ENCODE measurements at places on chromosomes 4 and X.

- no peaks in the 10 kb centered on the region for H3K27me3 ChIP-seq
- no peak for DNase-seq
- peaks cover 16% of the 10 kb centered on the region for H3K4me1 ChIP-seq
- no peak overlapping the region for H3K27ac ChIP-seq
- H3K4me3 ChIP-seq = no peak overlapping the region
These were observed 70.2 kb downstream of the RRAGB start for GRCh38 chrX:55787727-55788126.

- no peak for DNase-seq
- H3K36me3 ChIP-seq = peaks cover 2% of the 10 kb centered on the region
- H3K4me3 ChIP-seq = no peak overlapping the region
These were observed 352.1 kb upstream of the GATB start for GRCh38 chr4:152112887-152113286.

DNA sequence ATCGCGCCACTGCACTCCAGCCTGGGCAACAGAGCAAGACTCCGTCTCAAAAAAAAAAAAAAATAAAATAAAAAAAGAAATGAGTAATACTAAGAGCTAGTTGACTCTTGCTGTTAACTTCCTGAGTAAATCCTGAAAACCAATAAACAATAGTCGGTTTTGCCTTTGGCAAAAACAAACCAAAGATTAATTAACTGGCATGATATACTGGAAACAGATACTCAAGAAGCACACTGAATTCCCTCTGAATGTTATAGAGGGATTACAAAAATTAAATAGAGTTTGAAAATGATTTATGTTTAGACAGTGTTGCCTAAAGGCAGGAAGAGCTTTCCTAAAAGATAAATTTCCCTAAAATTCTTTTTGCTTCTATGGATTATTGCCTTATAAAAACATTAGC is 1702.3 kb downstream of the STIM2 start:
- H3K27ac ChIP-seq = no peak overlapping the region
- peaks cover 7% of the 10 kb centered on the region for H3K4me1 ChIP-seq
- H3K4me3 ChIP-seq = no peak overlapping the region
- H3K36me3 ChIP-seq = no peaks in the 10 kb centered on the region
- no peak for DNase-seq

GRCh38 chrX:9482408-9482807 is 17.6 kb downstream of the TBL1X start:
- no peak for DNase-seq
- no peak overlapping the region for H3K27ac ChIP-seq
- H3K27me3 ChIP-seq = no peaks in the 10 kb centered on the region
- no peak overlapping the region for H3K4me3 ChIP-seq

DNA sequence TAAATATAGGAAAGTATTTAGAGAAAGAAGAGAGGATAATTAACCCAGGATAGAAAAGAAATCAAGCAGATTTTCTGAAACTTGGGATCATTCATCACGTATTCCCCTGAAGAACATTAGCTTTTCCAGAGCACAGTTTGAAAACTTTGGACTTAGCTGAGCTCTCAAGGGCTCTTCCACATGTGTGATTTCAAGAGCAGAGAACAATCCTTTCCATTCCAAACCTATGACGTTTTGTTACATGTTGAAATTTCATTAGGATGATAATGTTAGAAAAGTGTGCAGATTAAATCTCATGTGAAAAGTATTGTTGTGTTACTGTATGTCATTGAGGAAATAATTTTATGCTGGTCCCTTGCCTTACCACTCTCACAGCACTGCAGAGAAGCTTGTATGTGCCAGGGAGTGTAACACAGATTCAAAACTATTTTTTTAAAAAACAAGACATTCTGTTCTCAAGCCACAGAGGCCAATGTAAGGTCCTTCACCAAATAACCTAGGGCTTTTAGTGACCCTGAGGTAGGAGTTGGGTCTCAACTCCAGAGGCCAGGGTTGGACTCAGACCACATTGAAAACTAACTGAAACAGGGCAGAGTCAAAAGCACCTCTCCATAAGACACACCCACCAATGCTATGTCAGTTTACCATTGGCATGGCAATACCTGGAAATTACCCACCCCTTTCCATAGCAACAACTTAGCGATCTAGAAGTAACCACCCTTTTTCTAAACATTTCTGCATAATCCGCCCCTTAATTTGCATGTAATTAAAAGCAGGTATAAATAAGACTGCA is 141.3 kb downstream of the ANXA5 start:
- H3K4me1 ChIP-seq = no peaks in the 10 kb centered on the region
- H3K4me3 ChIP-seq = no peak overlapping the region
- no peak for DNase-seq
- H3K27me3 ChIP-seq = peaks cover 3% of the 10 kb centered on the region
- no peak overlapping the region for H3K27ac ChIP-seq

GRCh38 chr4:41927796-41928499 is 7.3 kb upstream of the TMEM33 start:
- no peaks in the 10 kb centered on the region for H3K36me3 ChIP-seq
- H3K4me1 ChIP-seq = no peaks in the 10 kb centered on the region
- no peak overlapping the region for H3K4me3 ChIP-seq
- H3K27ac ChIP-seq = no peak overlapping the region
- no peak for DNase-seq

DNA sequence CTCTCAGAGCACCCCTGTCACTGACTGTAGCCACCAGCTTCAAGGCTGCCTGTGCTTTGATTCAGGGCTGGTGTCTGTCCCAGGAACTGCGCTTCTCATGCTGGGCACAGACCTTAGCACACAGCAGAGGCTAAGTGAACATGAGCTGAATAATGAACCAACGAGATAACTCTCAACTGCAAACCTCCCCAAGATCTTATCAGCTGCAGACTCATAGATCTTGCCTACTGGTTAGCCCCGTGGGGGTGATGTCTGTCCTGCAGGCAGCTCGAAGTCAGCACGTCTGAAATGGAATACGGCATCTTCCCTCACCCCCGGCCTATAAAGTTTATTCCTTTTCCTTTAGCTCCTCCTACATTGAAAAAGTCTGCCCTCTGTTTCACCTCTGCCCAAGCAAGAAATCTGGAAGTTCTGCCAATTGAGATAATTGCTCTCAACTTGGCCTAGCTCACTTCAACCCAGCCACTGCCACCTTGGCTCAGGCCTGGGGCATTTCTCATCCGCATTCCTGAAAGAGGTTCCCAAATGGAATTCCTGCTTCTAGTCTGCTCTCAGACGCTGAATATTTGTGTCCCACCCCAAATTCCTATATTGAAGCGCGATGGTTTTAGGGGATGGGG is 73.7 kb downstream of the GATB start:
- H3K4me3 ChIP-seq = no peak overlapping the region
- no peak for DNase-seq
- peaks cover 31% of the 10 kb centered on the region for H3K4me1 ChIP-seq
- H3K27ac ChIP-seq = no peak overlapping the region

- peaks cover 7% of the 10 kb centered on the region for H3K4me1 ChIP-seq
- no peaks in the 10 kb centered on the region for H3K36me3 ChIP-seq
- no peak for DNase-seq
- no peak overlapping the region for H3K27ac ChIP-seq
These were observed 186.0 kb downstream of the HHIP start for GRCh38 chr4:144831971-144832370.

DNA sequence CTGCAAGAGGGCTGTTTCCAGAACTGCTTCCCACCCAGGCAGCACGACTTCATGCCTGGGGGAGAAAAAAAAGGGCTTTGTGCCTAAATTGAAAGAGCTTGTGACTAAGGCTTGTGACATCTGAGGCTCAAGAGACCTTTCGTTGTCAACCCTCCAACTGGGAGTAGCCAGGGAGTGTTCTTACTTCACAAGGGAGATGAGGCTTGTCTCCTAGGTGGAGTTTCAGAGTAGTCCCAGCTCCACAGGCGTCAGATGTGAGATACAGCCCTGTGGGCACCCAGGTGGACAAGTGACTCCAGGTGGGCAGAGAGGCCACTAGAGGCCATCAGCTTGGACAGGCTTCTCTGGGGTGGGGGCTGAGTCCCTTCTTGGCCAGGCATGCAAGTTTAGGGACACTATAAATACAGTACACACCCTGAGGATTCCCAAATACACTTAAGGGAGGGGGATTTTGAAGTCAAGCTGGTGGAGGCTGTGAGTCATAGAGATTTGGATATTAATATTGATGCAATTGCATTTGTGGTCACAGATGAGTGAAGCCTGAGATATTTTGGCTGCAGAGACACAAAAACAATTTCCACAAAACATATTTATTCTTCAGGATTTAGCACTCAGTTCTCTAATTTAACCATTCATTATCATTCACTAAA is 40.1 kb upstream of the SETD7 start:
- H3K27ac ChIP-seq = no peak overlapping the region
- H3K27me3 ChIP-seq = peaks cover 3% of the 10 kb centered on the region
- H3K4me3 ChIP-seq = no peak overlapping the region
- H3K36me3 ChIP-seq = no peaks in the 10 kb centered on the region
- H3K4me1 ChIP-seq = peaks cover 14% of the 10 kb centered on the region
- DNase-seq = no peak

DNA sequence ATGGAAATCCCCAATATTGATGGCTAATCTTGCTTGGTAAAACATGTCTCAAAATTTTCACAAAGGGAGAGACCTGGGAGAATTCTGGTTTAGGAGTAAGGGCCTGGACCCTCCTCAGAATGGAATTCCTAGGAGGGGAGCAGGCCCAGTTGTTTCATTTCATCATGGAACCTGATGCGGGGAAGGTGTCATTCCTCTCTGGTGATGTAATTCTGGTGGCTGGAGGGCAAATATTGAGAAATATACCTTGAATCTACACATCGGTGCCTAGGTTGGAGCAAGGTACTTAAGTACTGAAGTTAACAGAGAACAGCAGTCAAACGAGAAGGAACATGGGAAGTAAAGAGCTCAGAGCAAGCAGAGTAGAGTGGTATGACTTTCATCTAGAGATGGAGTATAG is 23.2 kb upstream of the CCSER1 start:
- H3K27ac ChIP-seq = no peak overlapping the region
- DNase-seq = no peak
- H3K4me3 ChIP-seq = no peak overlapping the region

- no peak for DNase-seq
- H3K4me1 ChIP-seq = peaks cover 16% of the 10 kb centered on the region
- H3K36me3 ChIP-seq = peaks cover 4% of the 10 kb centered on the region
- H3K27me3 ChIP-seq = peaks cover 80% of the 10 kb centered on the region
- no peak overlapping the region for H3K27ac ChIP-seq
- peak overlapping the region; percentile 19 for H3K4me3 ChIP-seq
These were observed 5.8 kb downstream of the NKX6-1 start for GRCh38 chr4:84493092-84493850.

DNA sequence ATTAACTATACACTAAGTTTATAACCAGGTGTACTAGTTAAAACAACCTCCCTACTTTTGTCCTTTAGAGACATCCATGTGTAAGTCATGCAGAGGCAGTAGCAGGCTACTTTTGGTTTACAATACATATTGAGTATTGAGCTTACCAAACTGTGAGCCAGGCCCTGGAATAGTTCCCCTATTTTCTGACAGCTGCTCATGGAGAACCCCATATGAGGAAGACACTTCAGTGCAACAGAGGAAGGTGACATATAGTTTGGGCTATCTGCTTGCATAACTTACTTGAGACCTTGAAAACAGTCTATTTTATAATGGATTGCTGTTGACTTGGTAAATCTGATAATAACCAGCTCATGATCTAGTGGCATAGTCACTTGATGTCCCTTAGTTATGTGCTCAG is 190.5 kb downstream of the SH3BGRL start:
- no peak for DNase-seq
- H3K36me3 ChIP-seq = no peaks in the 10 kb centered on the region
- no peak overlapping the region for H3K27ac ChIP-seq
- H3K4me1 ChIP-seq = no peaks in the 10 kb centered on the region
- H3K27me3 ChIP-seq = no peaks in the 10 kb centered on the region

DNA sequence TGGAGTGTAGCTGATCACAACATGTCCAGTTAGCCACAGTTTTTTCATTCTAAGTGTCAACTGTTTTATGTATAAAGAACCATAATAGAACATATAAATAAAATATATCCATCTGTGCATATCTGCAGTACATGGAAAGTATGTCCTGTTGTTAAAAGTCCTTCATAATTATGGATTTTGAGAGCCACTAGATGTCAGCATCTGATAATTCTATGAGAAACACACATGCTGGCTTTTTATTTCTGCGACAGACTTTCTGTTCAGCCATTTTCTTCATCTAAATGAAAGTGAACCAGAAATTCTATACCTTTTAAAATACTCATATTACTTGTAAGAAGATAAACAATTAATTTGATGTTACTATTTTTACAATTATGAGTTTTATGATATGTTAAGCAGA is 251.5 kb downstream of the GPM6A start:
- peaks cover 47% of the 10 kb centered on the region for H3K27me3 ChIP-seq
- H3K4me3 ChIP-seq = no peak overlapping the region
- H3K36me3 ChIP-seq = no peaks in the 10 kb centered on the region
- no peak for DNase-seq
- H3K4me1 ChIP-seq = no peaks in the 10 kb centered on the region

DNA sequence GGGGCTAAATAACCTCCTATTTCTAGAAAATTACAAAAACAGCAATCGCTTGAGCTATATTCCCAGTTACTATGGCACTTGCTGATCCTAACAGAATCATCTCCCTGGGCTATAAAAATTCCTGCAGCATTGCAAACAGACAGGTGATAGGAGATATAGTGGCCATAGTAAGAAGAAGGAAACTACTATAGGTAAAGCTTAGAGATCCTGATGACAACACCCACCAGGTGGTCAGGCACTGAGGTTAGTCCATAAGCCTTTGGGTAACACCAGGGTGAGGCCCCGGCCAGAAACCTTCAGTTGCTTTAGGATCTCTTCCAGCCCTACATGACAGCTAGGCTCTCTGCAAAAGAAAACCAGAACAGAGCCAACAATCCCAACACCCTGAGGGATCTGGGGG is 197.9 kb upstream of the PPP1R2C start:
- DNase-seq = no peak
- no peaks in the 10 kb centered on the region for H3K27me3 ChIP-seq
- H3K27ac ChIP-seq = no peak overlapping the region
- no peak overlapping the region for H3K4me3 ChIP-seq
- H3K36me3 ChIP-seq = no peaks in the 10 kb centered on the region

GRCh38 chr4:129138810-129139496 is 43.0 kb downstream of the C4orf33 start:
- no peak for DNase-seq
- no peak overlapping the region for H3K27ac ChIP-seq
- H3K4me1 ChIP-seq = peaks cover 10% of the 10 kb centered on the region
- H3K27me3 ChIP-seq = no peaks in the 10 kb centered on the region
- no peak overlapping the region for H3K4me3 ChIP-seq

DNA sequence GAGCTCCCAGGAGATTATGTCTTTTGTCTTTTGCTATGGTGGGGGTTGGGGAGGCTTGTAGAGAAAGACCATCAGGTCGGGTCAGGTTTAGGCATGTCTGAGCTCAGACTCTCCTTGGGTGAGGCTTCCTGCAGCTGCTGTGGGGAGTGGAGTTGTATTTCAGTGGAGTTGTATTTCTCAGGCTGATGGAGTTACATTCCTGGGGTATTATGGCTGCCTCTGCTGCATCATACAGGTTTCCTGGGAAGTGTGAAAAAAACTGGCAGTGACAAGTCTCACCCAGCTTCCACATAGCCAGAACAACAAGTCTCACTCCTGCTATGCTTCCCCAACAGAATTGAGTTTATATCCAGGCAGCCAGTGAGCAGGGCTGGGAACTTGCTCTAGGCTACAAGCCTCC is 119.3 kb downstream of the VSIG4 start:
- H3K36me3 ChIP-seq = no peaks in the 10 kb centered on the region
- no peak for DNase-seq
- H3K4me1 ChIP-seq = no peaks in the 10 kb centered on the region

- H3K4me3 ChIP-seq = no peak overlapping the region
- H3K27me3 ChIP-seq = peaks cover 7% of the 10 kb centered on the region
- H3K27ac ChIP-seq = no peak overlapping the region
- no peaks in the 10 kb centered on the region for H3K36me3 ChIP-seq
These were observed 150.6 kb downstream of the FHIP1A start for GRCh38 chr4:151559595-151559994.

GRCh38 chr4:55458164-55458563 is 62.4 kb downstream of the TMEM165 start:
- peaks cover 12% of the 10 kb centered on the region for H3K36me3 ChIP-seq
- no peak overlapping the region for H3K27ac ChIP-seq
- DNase-seq = no peak
- peaks cover 6% of the 10 kb centered on the region for H3K4me1 ChIP-seq

Data from chondrocyte (in vitro differentiated cells).